ENCODE measurements at places on chromosomes 16 and 17. TPM values are rescaled to one million over a fixed set of nuclear protein-coding genes. Genes with fewer than 3 reads are reported as not detected.

Gene KRTAP9-8
- not detected for polyA plus RNA-seq

Gene ZNF423
- polyA plus RNA-seq: 24.8 TPM

Gene ZG16
- 0.09 TPM for polyA plus RNA-seq

- DNase-seq: no peak
Observed at GRCh38 chr16:17329391-17329790, 141.4 kb downstream of the XYLT1 start.

Gene KCNH6
- polyA plus RNA-seq: 1.7 TPM

Gene ARL4D
- polyA plus RNA-seq: 10.9 TPM

Gene CCR7
- 0.48 TPM for polyA plus RNA-seq

DNA sequence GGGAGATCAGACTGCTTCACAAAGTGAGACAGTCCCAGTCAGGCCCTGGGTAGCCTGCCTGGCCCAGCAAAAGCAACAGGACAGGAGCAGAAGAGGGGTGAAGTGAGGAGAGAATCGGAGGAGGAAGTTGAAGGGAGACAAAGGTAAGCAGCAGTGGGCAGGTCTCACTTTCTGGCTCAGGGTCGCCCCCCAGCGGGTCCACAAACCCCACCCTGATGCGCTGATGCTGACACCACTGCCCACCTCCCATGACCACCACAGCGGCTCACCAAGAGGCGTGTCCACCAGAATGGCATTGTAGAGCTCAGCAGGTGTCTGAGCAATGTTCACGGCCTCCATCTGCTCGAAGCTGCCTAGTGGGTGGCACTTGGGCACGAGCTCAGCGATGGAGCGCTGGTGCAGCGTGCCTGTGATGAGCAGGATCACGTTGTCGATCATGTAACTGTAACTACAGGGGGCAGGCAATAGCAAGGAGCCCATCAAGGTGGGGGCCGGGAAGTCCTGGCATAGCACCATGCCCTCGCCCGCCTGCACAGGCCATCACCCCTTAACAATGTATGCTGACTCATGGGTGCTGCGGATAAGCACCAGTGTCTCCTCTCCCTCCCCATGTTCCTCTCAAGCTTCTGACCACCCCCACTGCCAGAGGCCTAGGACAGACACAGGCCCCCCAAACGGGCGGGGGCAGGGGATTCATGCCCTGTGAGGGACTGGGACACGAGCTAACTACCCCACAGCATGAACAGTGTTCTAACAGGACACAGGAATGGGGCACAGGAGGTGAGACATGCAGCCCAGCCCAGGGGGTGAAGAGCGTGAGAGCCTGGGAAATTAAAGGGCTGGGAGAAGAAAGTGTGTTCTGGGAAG lies 13.6 kb downstream of the HSD11B2 start:
- DNase-seq: no peak

Gene FBXW10B
- polyA plus RNA-seq: 0.26 TPM

Gene SYT17
- 10.5 TPM for polyA plus RNA-seq

GRCh38 chr16:79358188-79358587 lies 242.3 kb downstream of the MAF start:
- DNase-seq: no peak

Gene KRTAP4-4
- polyA plus RNA-seq: not detected

Gene SENP3
- polyA plus RNA-seq: 61.6 TPM

DNA sequence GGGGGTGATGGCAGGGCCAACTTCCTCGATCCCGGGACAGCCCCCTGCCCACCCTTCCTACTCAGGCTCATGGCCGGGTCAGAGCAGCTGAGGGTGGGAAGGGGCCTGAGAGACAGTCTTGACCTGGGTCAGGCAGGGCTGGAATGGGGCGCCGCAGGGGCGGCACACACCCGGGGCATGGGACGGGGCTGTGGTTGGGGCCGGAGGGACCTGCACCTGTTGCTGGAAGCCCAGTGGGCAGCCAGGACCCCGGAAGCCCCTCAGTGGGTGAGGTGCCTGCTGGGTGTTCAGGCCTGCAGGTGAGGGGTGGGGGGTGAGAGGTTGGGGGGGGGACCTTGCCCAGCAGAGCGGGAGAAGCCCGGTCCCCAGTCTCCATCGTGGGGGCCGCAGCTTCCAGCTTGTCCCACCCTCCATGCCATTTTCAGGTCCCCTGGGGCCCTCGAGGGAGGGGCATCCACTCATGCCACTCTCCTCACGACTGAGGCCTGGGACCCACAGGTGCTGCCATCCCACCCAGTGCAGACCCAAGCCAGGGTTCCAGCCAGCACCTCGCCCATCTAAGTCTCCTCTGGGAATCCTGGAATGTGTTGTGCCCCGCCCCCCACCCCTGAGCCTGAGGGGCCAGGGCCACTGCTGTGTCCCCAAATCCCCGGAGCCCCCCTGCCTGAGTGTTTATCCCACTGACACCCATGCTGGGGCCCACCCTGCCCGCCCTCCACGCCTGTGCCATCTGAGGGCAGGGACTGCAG lies 43.4 kb upstream of the ACSF3 start:
- no peak for DNase-seq

Gene DPEP2
- 0.86 TPM for polyA plus RNA-seq

- no peak for DNase-seq
Observed at GRCh38 chr17:50173335-50173941, 7.6 kb downstream of the SGCA start.

Gene BHLHA9
- polyA plus RNA-seq: not detected

DNA sequence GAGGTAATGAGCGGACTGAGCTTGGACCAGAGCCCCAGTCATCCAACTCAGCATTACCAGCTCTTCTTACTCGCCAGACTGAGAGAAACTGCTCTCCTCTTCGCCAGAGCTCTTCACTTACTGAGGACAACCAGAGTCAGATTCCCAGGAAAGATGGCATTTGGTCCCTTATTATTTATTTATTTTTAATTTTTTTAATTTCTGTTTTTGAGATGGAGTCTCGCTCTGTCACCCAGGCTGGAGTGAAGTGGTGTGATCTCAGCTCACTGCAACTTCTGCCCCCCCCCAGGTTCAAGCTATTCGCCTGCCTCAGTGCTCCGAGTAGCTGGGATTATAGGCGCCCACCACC lies 23.3 kb downstream of the DEXI start:
- no peak for DNase-seq

Gene MT1M
- polyA plus RNA-seq: not detected

- DNase-seq: no peak
Observed at GRCh38 chr17:28508211-28508724, 2.1 kb downstream of the FOXN1 start.
